ENCODE measurements at places on chromosomes 12 and 14.

GRCh38 chr12:123237646-123238329 is 4.6 kb downstream of the MTRFR start:
- peak; percentile 45 for DNase-seq

DNA sequence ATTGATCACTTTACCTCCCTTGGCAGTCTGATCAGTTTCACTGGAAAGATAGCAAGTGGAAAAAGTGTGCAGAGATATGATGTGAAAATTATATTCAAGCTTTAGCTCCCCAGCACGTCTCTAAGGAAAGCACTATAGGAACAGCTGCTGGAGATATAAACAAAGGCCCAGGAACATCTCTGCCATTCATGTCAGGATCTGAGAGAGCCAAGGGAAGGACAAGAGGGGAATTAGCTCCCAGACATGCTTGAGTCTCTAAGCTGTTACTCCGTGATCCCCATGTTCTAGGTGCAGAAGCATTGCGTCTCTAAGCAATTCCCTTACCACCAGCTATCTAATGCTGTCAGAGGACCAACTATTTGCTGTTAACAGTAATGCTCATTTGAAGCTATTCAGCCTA is 700.2 kb downstream of the DIO2 start:
- no peak for DNase-seq

GRCh38 chr14:64369201-64369600 is 19.0 kb upstream of the MTHFD1 start:
- no peak for DNase-seq

DNA sequence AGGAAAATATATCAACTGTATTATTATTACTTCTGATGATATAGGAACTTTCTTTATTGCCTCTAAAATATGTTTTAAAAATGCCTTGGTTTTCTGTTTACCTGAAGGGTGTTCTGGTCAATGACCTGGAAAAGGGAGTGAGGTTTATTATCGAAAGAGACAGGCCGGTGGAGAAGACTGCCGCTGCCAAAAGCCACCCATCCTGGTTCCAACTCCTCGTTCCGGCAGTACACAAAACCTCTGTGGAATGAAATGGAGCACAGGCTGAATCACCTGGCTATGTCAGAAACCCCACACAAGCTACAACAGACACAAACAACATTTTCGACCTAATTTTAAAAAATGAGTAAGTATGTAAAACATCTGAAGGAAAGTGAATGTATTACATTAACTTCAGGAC is 73.6 kb downstream of the HECTD4 start:
- no peak for DNase-seq

- DNase-seq = peak; percentile 53
Observed at GRCh38 chr12:92021666-92022035, 124.0 kb downstream of the BTG1 start.
